ENCODE measurements at places on chromosomes 6 and 20.

GRCh38 chr6:31689249-31690110 lies 8.6 kb upstream of the LY6G5C start:
- no peak for DNase-seq

DNA sequence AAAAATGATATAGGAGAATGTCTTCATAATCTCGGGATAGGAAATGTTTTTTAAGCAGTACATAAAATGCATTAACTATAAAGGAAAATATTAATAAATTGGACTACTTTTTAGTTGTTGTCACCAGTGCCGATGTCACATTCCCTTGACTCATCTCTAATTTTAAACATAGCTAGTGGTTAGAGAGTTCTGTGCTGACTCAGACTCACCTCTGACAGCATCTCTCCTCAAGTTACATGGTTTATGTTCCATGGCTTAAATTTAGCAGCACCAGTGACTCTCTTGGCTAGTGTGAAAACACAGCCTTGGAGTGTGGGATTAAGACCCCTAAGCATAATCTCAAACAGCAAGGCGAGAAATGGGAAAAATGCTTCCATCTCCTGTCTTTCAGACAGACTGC lies 311.8 kb upstream of the MMS22L start:
- no peak for DNase-seq

DNA sequence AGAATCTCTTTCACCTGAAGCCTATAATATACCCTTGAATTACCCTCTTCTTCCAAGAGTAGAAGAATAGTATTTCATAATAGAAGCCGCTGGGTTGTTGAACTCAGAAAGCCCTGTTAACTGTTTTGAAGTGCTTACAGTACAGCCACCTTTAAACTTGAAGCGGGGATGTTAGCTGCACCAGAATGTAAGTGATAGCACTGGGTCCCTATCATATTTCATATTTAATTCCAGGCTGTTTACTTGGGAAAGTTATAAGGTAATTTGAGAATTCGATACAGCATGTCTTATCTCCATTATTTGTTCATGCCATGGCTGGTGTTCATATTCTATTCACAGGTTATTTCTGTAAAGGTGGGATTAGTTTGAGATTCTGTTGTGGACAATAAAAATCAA lies 63.5 kb upstream of the VSTM2L start:
- DNase-seq = peak; percentile 72

DNA sequence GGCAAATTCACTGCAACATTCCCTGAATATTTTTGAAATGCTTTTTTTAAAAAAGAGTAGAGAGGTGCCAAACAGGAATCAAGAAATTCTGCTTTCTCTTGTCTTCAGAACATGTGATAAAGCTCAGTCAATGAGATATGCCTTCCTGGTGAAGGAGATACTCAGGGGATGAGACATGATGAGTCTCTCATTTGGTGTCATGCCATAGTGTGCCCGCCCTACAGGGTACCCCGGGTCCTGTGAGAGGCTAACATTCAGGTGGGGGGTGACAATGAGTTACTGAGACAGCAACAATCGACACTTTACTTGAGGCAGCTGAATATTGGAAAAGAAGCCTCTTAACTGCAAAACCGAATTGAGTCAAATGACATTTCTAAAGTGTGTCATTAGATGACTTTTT lies 6.7 kb downstream of the CCR6 start:
- DNase-seq = no peak

- DNase-seq = no peak
Observed at GRCh38 chr6:1986454-1987243, 258.8 kb downstream of the GMDS start.

DNA sequence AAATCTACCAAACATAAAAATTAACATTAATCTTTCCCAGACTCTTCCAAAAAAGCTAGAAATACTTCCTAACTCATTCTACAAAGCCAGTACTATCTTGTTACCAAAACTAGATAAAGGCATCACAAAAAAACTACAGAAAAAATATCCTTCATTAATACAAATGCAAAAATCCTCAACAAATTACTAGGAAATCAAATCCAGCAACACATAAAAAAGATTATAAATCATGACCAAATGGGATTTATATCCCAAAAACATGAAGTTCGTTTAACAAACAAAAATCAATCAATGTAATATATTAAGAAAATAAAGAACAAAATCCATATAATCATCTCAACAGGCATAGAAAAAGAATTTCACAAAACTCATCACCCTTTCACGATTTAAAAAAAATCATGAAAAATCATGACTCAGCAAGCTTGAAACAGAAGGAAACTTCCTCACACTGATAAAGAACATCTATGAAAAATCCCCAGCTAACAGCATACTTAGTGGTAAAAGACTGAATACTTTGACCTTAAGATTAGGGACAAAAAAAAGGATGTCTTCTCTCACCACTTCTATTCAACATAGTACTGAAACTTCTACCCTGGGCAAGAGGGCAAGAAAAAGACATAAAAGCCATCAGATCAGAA lies 43.2 kb downstream of the RANBP9 start:
- no peak for DNase-seq

GRCh38 chr20:46111028-46111835 lies 6.9 kb upstream of the CD40 start:
- DNase-seq = no peak

DNA sequence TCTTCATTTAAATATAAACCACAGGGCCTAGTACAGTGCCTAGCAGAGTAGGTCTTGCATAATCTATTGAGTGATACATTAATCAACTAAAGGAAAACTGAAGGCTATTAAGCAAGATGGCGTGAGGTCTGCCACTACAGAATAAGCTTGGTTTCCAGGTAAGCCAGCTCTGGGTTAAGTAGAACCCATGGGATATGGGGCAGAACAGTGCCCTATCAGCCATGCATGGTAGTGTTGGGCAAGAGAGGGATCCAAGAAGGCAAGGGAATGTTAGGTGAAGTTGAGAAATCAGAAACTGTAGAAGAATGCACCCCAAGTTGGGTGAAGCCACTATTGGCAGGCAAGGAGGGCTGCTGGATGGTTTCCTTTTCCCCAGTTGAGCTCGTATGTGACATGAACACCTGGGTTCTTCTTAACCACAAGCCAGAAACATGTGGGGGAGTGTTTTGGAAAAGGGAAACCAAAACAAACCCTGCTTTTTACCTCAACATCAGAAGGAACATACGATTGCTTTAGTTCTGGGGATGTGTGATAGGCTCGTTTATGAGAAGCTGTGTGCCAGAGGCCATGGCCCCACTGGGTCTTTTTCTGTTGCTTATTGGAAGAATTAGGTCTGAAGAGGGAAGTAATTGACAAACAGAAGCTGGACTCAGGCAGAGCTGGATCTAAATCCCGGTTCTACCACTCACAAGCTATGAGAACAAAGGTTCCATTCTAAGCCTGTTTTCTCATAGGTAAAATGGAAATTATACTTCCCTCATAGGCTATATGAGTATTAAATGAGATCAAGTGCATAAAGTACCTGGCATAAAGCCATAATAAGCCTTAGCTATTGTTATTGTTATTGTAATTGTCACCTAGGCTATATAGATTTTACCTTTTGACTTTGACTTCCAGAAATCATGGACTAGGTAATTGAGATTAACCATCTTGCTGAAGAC lies 33.5 kb downstream of the NEDD9 start:
- DNase-seq = no peak

DNA sequence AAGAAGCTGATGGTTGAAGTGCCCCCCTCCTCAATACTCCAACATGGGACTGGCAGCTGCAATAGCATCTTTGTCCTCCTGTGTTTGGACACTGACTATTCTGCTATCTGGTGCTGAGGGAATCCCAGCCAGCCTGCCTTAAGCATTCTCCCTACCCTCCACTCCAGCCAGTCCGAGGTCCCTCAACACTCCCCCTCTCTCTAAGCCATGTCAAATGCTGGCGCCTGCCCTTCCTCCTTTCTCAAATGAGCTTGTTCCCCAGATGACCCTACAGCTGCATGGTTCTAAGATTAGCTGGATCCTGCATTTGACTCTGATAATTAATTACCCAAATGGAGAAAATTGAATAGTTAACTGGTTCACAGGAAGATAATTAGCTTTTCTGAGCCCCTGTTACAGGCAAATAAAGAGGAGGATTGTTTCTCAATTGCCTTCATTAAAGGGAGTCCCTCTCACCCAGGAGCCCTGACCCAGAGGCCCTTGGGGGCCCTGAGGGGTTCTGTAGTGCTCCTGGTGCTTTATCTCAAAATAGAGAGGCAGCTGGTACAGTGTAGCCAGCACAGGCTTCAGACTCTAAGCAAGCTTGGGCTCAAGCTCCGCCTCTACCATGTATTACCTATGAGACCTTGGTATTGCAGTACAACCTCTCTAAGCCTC lies 37.9 kb upstream of the CHD6 start:
- DNase-seq = no peak

DNA sequence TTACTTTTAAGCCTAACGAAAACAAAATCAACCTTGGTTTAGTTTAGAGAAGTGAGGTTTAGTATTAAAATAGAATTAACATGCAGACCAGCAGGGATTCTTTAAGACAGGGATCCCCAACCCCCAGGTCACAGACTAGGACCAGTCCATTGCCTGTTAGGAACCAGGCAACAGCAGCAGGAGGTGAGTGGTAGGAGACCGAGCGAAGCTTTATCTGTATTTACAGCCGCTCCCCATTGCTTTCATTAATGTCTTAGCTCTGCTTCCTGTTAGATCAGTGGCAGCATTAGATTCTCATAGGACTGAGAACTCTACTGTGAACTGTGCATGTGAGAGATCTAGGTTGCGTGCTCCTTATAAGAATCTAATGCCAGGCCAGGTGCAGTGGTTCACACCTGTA lies 225.9 kb downstream of the NKAIN2 start:
- DNase-seq = no peak
